ENCODE measurements at places on chromosomes 11 and 22.

DNA sequence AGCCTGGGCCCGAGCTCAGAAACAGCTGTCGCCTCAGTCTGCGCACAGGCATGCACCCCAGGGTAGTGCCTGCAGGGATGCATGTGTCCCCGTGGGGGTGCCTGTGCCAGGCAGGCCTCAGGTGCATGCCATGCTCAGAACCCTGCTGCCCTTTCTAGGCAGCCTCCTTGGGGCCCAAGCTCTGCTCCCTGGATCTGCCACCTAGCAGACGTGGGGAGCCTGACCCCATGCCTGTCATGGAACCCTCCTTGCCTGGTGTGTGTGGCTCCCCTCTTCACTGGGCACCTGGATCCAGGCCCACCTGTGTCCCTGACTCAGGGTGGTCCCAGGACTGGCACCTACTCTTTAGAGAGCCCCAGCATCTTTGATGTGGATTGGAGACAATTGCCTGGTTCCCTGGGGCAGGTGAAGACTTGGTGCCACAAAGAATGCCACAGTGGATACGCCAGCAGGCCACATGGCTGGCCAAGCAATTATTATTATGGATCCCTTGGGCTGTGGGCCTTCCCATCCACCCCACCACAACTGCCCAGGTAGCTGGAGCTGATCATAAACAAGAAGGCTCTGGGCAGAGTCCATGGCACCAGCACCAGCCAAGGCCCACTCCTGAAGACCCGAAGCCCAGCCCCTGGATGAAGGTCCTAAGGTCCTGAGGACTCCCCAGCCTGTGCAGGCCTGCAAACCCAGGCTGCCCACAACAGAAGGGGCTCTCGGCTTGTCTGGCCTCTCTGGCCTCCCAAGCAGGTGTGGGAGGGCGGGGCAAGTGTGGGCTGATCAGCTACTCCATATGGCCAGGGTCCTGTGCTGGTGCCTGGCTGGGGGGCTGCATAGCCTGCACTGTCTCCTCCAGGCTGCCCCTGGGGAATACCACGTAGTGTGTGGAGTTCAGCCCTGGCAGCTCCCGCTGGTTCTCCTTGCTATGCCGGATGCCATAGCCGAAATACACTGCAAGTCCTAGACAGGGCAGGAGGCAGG lies 3.8 kb downstream of the SLC7A4 start:
- DNase-seq, result no peak

DNA sequence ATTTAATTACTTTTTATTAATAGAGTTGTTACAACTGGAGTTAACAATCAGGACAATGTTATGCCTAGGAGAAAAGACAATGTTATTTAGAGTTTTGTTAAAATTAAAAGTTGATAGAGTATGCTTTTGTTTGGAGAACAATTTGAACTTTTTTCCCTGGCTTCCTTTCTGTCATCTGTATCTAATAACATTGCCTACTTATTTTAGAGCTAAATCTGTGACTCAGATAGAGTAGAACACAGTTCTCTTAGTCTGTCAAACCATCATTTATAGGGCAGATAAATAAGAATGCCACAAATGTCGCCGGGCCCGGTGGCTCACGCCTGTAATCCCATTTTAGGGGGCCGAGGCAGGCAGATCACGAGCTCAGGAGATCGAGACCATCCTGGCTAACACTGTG lies 28.9 kb upstream of the YAP1 start:
- no peak for DNase-seq

GRCh38 chr11:65414776-65415498 lies 7.7 kb upstream of the NEAT1 start:
- no peak for DNase-seq

DNA sequence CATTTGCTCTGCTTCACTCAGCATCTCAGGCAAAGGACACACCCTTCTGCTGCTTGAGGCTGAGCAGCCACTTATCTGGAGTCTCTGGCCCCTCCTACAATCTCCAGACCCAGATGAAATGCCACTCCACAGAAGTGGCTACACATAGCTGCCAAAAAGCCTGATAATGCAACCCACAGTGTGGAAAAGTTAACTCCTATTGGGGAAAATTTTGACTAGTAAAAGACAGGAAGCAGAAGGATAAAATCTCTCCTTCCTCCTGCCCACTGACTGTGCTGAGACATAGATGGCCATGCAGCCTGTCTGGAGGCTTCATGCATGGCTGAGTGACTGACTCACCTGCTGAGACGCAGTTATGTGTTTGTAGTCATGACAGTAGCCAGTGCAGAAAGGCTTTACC lies 92.3 kb upstream of the TEAD1 start:
- no peak for DNase-seq

DNA sequence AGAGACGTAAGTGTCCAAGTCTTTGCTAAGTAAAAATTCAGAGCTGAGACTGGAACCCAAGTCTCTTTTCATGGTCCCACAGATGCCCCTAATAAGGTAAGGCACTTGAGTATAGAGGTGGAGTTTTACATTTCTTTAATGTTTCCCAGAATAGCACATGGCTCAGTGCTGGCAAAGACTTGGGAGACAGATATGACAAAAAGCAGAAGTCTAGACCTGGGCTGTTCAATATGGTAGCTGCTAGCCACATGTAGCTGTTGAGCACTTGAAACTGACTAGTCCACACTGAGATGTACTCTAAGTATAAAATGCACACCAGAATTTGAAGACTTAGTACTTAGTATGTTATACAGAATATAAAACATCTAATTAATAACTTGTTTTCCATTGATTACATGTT lies 17.6 kb downstream of the VSTM5 start:
- DNase-seq, result no peak

DNA sequence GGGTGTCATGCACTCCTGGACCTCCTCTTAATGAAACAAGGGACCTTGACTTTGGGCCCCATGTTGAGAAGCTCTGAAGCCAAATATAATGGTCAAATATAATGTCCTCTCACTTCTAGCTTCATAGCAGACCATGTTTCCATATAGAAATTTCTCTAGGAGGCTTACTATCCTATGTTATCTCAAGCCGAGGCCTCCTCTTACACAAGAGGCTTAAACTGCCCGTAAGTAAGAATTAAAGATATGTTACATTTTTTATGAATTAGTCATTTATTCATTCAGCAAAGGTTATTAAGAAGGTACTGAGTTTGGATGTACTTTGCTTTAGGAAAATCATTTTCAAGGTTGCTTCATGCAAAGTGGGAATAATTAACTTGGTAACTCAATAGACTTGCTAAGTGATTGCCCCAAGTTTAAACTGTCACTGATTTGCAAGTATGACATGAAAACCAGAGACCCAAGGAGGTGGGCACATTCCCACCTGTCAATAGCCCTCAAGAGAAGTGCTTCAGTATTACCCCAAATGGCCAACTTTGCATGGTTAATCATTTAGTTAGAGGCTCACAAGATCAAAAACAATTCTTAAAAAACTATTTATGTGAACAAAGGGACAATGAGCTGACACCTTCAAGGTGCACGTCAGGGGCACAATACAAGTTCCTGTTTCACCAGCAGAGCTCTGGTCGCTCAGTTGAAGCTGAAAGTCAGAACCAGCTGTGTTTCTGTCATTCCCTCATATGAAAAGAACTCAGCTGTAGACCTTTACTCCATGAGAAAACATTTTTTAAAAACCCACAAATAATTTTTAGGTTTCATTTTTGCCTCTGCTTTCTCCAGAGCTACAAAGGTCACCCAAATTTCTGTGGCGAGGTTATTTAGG lies 20.9 kb downstream of the BDNF start:
- no peak for DNase-seq

DNA sequence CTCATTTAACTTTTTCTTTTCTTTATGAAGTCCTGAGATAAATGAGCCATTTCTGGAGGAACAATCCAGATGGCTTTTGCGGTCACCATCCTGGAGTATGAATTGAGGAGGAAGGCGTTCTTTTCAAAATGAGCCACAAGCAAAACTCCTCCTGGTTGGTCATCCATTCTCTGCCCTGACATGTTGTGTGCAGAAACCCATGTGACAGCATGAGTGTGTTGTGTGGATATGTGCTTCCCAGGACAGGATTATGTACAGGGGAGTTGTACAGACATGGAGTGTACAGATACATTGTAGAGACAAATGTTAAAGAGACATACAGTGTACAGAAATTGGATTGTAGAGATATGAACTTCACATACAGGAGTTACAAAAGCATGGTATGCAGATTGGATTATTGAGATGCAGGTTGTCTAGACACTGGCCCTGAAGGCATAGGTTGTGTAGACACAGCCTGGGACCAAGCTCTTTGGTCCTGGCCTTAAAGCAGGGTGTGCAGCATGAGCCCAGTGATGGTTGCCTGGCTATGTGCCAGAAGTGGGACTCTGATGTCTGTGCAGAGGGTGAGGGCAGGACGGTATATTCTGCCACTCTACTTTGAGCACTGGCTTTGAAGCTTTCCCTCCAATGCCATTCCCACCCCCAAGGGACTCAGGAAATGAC lies 178.5 kb upstream of the ZBED5 start:
- no peak for DNase-seq

GRCh38 chr11:128628325-128628673 lies 40.9 kb upstream of the ETS1 start:
- DNase-seq, result no peak

- no peak for DNase-seq
Measured at GRCh38 chr11:106950067-106950491, 68.2 kb downstream of the GUCY1A2 start.

DNA sequence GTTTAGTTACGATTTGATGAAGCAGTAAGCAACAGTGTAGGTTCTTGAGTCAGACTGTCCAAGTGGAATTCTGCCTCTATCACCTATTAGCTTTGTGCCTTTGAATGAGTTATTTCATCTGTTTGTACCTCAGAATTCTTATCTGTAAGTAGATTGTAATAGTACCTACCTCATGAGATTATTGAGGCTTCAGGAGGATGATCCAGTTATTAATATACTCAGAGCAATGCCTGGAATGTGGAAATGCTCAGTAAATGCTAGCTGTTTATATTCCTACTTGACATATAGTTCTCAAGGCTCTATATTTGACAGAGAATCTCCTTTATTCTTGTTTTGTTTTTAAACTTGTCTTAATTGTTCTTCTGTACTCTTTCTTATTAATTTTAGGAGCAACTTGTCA lies 70.1 kb downstream of the SFI1 start:
- no peak for DNase-seq

- DNase-seq, result no peak
Measured at GRCh38 chr11:65505466-65506289, 6.8 kb downstream of the MALAT1 start.
